ENCODE measurements at places on chromosomes 1 and 21. TPM values are rescaled to one million over a fixed set of nuclear protein-coding genes. Genes with fewer than 3 reads are reported as not detected.

Gene PRAMEF27
- not detected for total RNA-seq

- no peak for DNase-seq
Measured at GRCh38 chr1:18670121-18670867, 39.6 kb downstream of the PAX7 start.

Gene AMY1C
- total RNA-seq = not detected

DNA sequence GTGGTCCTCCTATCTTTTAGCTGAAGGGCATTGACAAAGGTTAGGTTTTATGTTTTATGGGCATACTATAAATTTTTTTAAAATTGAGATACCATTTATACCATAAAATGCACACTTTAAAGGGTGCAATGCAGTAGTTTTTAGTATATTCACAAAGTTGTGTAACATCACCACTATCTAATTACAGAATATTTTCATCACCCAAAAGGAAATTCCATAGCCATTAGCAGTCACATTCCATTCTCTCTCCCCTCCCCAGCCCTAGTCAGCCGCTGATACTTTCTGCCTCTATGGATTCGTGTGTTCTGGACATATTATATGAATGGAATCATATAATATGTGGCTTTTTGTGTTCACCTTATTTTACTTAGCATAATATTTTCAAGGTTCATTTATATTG is 135.8 kb upstream of the B3GALT2 start:
- DNase-seq = no peak

Gene C1orf141
- 0.25 TPM for total RNA-seq

GRCh38 chr1:181135437-181135731 is 46.9 kb downstream of the IER5 start:
- peak; percentile 35 for DNase-seq

Gene CHI3L1
- total RNA-seq = not detected

DNA sequence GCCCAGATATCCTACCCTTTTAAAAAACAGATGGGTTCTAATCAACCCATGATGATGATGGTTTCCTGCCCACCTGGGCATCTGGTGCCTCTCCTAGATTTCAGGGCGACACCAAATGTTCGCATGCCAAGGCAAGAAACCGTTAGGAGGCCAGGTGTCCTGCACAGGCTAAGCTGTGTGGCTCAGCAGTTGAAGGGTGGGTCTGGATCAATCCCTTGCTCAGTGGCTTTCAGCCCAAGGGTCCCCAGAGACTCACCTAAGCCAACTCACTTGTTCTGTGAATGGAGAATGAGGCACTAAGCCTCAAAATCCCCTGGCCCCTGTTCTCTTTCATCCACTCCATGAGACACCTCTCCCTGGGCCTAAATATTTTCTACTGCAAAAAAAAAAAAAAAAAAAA is 169.1 kb upstream of the EDN2 start:
- no peak for DNase-seq

Data from activated T-cell treated with anti-CD3 and anti-CD28 coated beads, Interleukin-2, amount 50 U/mL, for 72 hours (primary cell).